NCI-H1105 treated with DMSO at 0.1 percent for 48 hours (cell line): ENCODE measurements at places on chromosomes 4 and X.

DNA sequence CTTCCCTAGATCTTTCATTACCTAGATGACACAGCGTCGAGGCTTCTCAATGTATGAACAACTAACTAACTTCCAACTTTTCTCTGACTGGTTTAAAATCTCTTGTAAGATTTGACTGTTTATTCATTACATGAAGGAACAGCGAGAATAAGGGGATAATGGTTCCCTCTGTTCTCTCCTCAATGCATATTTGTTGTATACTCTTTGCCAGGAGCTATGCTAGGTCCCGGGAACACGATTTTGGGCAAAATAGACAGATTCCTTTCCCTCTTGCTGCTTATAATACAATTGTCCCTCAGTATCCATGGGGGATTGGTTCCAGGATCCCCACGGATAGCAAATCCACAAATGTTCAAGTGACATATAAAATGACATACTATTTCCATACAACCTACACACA lies 1020.0 kb downstream of the DMD start:
- DNase-seq, result no peak

- DNase-seq, result no peak
Observed at GRCh38 chr4:85391071-85391470, 83.9 kb upstream of the ARHGAP24 start.

- peak; percentile 44 for DNase-seq
Observed at GRCh38 chrX:49186125-49187027, at the start of gene PRICKLE3. Gene PRICKLE3 (minus strand): TSS chrX:49186373. CDS start chrX:49186297, 76 bp downstream.

- no peak for DNase-seq
Observed at GRCh38 chrX:120321520-120322281, 10.4 kb upstream of the TMEM255A start.

DNA sequence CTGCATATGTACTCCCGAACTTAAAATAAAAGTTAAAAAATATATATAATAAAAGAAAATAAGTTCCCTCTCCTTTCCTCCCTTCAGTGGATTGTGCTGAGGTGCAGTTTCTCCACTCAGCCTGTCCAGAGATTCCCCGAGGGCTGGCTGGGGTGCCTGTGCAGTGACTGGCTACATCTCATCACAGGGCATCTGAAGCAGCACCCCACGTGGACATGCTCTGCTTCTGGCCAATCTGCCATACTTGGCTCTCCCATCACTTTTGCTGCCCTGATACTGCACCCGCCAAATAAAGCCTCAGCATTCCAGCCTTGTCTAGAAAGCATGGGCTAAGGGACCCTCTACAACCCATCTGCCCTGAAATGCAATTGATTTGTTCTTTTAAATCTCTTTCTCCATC lies 11.1 kb upstream of the MGST2 start:
- no peak for DNase-seq

DNA sequence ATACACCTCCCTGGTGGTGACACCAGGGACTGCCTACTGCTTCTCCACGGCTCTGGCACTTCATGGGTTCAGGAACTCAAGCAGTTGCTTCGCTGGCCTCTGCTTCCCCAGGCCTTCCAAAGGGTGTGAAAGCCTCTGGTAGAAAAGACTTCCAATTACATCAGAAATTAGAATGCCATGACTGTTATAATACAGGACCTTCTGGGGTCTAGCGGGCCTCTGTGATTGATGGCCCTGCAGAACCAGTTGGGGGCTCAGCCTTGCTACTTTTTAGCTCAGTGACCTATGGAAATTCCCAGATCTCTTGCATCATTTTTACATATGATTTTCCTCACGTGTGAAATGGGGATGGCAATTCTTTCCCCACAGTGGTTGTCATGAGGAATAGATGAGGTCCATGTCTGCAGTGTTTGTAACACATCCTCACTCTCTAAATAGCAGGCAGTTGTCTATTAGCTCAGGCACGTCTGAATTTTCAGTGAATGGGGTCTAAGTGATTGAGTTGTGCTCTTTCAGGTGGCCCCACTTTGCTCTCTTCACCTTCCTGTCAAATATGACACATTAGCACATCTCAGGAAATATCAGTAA lies 198.3 kb downstream of the STIM2 start:
- DNase-seq, result no peak

- DNase-seq, result no peak
Observed at GRCh38 chr4:81946996-81947395, 426.8 kb downstream of the HNRNPD start.

- no peak for DNase-seq
Observed at GRCh38 chrX:13059637-13060499, 15.4 kb upstream of the FAM9C start.

- no peak for DNase-seq
Observed at GRCh38 chr4:48493452-48494100, 3.5 kb downstream of the ZAR1 start.

GRCh38 chr4:156901871-156902270 lies 69.7 kb downstream of the PDGFC start:
- no peak for DNase-seq

DNA sequence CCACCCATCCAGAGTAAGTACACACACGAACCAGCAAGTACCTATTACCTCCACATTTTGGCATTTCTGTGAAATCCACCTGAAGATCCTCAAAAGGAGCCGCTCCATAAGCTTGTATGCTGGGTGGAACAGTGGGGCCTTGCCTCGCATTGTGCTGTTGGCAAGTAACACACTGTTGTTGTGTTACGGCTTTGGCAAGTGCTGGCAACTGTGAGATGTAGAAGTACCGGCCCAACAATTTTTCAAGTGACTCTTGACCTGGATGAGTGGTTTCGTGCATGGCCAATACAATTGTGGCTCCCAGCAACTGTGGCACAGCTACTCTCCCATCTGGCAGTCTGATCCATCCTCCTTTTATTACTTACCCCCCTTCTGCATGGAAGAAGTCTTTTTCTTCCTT lies 128.7 kb downstream of the CCNB3 start:
- DNase-seq, result no peak

DNA sequence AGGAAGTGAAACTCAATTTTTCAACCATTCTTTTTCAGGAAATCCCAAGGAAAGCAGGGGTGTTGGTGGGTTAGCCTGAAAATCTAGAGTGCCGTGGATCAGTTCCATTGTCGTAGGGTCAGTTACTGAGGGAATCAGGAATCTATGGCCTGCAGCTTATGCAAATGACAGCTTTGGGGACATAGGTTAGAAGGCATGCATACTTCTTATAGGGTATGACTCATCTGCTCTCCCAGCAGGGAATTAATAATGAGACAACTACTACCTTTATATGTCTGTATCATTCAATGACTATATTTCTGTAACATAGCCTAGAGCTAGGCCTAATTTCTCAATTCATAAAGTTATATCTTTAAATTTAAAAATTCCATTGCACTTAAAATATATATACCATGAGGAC lies 36.6 kb downstream of the ZNF41 start:
- DNase-seq, result no peak

DNA sequence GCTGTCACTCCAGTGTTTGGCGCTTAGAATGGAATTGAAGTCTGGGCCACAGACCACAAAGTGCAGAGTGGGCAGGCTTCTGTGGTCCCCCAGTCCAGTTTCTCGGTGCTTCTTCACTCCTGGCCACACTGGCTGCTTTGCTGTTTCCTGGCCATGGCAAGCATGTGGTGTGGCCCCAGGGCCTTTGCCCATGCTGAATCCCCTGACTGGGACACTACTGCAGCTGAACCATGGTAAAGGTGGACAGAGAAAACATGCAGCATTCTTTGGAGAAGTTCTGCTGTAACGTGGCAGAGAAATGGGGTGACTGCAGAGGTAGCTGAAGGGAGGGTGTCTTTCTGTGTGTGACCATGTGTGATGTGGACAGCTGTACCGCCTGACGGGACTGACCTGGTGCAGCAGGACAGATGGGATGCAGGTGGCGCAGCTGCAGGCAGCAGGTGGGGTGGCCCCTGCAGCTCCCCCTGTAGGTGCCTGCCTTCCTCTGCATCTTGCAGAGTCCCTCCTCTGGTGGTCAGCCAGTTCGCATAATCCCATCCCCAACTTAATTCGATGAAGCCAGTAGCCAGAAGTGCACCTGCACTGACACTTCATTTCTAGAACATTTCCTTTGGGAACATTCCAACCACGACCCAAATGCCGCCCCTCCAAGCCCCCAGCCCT lies 13.2 kb upstream of the S100P start:
- DNase-seq, result no peak

GRCh38 chr4:164116286-164116685 lies 621.8 kb downstream of the TMA16 start:
- DNase-seq, result no peak

GRCh38 chr4:121765368-121765705 lies 373 bp upstream of the SMIM43 start:
- DNase-seq, result no peak

DNA sequence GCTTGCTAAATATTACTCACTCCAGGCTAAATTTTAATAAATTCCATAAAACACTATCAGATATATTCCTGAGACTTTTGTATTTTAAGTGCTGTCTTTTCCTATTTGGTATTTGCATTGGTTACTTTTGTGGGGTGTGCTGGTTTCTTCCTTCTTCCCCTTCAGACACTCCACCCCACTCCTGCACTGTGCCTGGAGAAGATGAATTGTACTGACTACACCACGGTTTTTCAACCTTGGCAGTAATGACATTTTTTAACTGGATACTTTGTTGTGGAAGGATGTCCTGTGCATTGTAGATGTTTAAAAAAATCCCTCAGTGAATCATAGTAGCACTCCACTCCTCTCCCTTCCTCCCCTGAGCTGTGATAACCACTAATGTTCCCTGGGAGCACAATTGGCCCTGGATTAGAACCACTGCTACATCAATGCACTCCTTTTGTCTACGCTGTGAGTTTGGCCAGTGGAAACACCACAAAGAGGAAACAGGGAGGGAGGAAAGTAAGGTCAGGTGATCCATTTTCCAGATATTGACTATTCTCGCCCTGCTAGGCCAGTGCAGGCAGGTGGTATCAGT lies 36.3 kb downstream of the SNCA start:
- no peak for DNase-seq
